ENCODE measurements at places on chromosomes 2 and 18. TPM values are rescaled to one million over a fixed set of nuclear protein-coding genes. Genes with fewer than 3 reads are reported as not detected.
A peak's percentile ranks its signal among the peaks of the same experiment; 100 is the strongest.

The HADHA gene
- 349 TPM for total RNA-seq

DNA sequence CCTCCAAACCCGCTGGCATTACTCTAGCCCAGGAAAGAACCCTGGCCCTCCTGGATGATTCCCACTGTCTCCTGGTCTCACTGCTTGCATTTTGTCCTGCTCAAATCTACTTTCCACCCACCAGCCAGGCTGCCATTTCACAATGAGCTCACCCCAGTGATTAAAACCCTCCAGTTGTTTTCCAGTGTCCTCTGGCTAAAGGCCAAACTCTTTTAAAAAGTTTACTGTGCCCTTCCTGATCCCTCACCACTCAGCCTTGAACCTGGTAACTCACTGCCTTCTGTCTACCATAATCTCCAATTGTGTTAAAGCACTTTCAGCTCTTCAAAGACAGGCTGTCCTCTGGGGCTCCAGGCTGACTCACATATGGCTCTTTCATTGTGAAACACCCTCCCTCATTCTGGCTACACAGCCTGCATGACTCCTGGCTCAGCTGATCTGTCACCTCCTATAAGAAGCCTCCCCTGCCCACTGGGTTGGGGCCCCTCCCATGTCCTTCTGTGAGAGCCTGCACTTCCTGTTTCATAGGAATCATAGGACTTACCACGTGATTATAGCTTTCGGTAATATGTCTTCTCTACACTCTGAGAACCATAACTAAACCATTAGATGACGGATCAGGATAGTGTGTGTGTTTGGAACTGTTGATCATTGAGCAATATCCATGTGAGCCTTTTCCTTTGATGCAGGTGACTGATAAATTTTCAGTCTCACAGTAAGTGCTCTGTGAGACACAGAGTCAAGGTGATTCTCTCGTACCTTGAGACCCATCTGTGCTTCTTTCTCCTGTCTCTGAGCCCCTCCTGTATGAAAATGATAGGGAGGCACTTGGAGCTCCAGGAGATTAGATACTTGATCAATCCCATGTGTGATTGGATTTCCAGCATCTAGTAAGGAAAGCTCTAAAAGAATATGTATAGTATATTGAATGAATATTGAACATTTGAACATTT is 590.8 kb upstream of the ID2 start:
- peak; percentile 79 for DNase-seq

GRCh38 chr18:55504808-55505207 is 83.2 kb downstream of the TCF4 start:
- no peak for DNase-seq

The SCN9A gene
- 1.8 TPM for total RNA-seq

GRCh38 chr2:180180511-180180910 is 173.4 kb upstream of the CWC22 start:
- DNase-seq, result no peak

GRCh38 chr2:123091471-123091870 is 933.6 kb upstream of the CNTNAP5 start:
- DNase-seq, result no peak

DNA sequence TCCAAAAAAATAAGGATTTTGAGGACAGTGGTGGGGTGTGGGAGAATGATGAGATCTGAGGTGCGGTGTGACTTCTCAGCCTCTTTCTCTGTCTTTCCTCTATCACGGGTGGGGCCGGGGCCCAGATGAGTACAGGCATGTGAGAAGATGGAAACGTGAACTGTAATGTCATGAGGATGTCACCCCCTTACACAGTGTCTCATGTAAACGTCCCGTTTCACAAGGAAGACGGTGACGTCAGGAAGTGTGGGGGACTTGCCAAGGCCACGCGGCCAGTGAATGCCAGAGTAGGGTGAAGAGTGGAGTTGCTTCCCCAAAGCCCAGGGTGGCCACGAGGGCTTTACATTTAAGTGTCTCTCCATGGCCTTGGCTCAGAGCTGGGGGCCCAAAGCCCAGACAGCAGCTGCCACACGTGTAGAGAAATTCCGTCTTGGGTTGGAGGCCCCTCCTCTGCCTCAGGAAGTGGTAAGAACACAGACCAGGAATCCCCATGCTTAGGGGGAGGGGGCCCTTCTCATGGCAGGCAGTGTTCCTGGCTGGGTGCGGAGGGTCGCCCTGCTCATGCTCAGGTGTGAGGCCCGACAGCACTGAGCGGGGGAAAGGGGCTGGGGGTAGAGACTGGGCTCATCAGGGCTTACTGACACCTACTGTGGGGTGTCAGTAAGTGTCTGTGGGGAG is 80.9 kb upstream of the SMAD7 start:
- no peak for DNase-seq

DNA sequence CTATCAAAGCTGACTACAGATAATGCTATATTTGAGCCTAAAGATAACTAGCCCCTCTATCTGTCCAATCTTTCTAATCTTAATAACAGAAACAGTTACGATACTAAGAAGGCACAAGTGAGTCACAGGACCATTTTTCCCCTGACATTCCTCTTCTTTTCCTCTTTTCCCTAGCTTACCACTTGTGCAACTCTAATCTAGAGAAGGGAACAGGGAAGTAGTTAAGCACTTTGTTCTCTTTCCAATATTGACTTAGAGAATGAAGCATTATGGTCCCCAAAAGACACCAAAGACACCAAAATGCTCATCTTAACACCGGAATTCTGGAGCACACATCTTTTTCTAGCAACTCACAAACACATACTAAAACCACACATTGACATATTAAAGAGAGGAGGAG is 1.8 kb downstream of the PDE11A start:
- no peak for DNase-seq

DNA sequence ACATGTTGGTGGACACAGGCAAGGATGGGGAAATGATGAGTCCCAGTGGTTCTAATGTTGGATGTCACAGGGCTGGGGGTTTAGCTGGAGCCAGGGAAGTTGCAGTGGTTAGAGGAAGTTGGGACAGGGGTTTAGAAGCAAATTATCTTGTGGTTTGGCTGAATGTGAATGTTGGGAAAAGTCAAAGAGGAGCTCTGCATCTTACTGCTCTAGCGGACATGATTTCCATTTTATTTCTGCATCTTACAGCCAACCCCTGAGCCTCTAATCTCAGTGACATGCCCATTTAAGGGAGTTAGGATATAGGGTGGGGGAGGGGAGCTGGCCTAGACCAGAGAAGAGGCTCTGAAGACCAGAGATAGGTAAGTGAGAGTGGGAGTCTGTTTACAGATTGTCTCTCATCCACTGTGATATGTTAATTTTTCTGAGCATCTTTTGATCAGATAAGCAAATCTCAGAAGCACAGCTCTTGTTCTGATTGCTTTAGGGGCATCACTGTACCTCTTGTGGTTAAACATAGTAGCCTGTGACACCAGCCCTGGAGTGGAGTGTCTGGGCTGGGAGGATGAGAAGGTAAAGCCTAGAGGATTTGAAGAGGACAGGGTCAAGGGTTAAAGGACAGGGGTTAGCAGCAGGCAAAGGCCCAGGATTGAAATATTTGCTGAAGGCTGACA is 43.6 kb downstream of the SETBP1 start:
- DNase-seq, result no peak

DNA sequence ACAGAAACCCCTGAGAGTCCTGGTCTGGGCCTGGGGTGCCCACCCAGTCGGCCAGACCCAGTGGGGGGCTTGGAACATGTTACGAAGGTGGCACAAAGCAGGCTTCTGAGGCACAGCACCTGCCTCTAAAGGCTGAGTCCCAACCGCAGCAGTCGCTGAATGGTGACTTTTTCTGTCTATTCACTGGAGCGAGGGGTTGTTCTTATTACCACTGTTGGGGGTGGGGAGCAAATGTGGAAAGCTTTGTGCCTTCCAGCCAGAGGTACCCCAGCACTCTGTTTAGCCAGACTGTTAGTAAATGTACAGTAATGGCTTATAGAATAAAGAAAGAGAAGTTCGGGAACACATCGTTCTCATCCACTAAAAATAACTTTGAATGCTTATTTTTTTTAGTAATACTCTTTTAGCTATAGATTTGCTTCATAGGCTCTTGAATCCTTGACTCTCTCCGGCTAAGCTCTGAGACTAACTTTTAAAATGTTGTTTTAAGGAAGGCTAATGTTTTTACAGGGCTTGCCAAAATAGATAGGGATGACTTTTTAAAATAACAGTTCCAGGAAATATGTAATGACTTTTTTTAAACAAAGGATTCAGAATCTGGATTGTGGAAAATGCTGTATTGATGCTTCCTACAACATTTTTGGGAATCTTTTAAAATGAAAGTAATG is 23.4 kb upstream of the PTPN2 start:
- no peak for DNase-seq

DNA sequence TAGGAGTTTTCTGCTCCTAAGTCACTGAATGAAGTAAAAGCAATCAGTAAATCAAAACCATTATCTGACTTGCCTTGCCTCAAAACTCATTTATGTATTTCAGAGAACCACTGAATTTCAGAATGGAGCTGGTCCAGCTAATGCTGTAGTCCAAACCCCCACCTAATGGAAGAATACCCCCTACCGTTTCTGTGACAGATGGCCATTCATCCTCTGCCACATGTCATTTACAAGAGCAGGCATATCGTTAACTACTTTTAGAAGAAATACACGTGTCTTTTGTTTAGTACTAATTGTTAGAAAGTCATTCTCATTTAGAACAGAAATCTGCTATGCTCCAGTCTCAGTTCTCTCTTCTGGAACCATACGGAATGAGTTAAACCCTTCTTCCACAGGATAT is 12.8 kb upstream of the GALNT5 start:
- no peak for DNase-seq

The SOWAHC gene
- total RNA-seq, result 3.2 TPM

DNA sequence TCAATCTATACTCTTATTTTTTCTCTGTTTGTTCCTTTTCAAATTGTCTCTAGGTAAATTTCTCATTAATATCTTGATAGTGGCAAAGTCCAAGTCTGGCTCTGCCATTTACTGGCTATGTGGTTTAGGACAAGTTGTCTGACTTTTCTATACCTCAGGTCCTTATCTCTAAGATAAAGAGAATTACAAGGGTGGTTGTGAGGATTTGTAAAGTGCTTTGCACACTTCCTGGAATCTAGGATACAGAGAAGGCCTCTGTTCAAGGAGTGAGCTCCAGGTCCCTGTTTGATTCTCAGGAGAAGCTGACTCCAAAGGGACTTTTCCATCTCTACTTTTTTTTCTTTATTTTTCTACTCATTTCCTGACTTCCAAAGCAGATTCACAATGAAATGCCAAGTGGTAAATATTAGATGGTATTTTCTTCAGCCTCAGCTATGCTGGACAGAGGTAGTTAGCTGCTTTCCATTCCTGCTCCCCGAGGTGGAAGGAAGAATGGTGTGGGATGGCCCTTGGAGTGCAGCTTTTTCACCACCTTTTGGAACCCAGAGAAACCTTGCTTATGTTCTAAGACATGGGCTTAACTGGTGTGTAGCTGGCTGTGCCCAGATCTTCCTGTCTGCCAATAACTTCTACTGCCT is 90.5 kb downstream of the GALNT1 start:
- DNase-seq, result no peak

- DNase-seq, result no peak
These were observed 1.3 kb upstream of the FHL2 start for GRCh38 chr2:105400138-105400540.

DNA sequence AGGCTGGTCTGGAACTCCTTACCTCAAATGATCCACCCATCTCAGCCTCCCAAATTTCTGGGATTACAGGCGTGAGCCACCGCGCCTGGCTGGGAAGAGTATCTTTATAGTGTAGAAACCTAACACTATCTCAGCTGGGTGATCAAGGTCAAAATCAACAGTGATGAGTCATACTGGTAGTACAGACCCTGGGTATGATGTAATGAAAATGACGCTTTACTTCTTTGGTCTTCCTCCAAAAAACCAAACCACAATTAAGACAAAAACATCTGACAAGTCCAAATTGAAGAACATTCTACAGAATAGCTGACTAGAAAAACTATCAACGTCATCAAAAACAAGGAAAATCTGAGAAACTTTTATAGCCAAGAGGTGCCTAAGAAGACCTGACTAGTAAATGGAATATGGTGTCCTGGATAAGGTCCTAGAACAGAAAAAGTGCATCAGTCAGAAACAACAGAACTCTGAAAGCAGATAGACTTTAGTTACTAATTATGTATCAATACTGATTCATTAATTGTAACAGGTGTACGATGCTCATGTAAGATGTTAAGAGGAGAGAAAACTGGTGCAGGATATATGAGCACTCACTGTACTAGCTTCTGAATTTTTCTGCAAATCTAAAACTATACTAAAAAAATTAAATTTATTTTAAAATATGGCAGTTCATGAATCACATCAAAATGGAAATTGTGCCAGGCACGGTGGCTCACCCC is 25.4 kb downstream of the PDCL3 start:
- DNase-seq, result no peak

The GPR148 gene
- total RNA-seq, result not detected

GRCh38 chr18:30920757-30921156 is 121.8 kb downstream of the DSC3 start:
- DNase-seq, result no peak

The ASTL gene
- not detected for total RNA-seq

GRCh38 chr2:132662732-132663131 is 7.3 kb downstream of the LYPD1 start:
- DNase-seq, result no peak

- no peak for DNase-seq
These were observed 85.9 kb upstream of the KLF7 start for GRCh38 chr2:207251573-207252192.

GRCh38 chr2:55989405-55989804 is 65.8 kb upstream of the EFEMP1 start:
- no peak for DNase-seq

The RUFY4 gene
- total RNA-seq, result not detected

GRCh38 chr2:72750977-72751639 is 74.7 kb downstream of the EXOC6B start:
- no peak for DNase-seq

GRCh38 chr2:204900910-204901309 is 355.6 kb downstream of the PARD3B start:
- peak; percentile 29 for DNase-seq

The CD207 gene
- total RNA-seq, result not detected

The RAPGEF4 gene
- total RNA-seq, result 10.9 TPM

The CHRNA1 gene
- not detected for total RNA-seq

The PLGLB1 gene
- 0.84 TPM for total RNA-seq

- no peak for DNase-seq
These were observed 66.2 kb upstream of the DLX2 start for GRCh38 chr2:172168917-172169346.

DNA sequence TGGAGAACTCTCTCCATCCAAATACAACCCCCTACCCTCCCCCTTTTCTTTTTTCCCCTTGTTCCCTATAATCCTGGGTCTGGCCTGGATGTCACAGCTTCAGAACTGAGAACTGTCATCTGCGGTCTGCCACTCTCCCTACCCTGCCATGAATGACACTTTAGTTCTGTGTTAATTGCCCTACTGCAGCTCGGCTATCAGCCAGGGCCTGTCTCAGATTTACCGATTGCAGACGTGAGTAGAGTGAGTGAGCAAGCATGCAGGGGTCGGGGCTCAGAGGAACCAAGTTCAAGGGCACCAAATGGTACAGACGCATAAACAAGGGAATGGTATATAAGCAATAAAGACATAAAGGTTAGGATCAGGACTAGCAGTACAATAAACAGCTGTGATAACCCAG is 967.8 kb downstream of the BCL11A start:
- no peak for DNase-seq

The SPDYA gene
- 0.31 TPM for total RNA-seq
